Pancreas (tissue), 10 donors: ENCODE measurements at places on chromosomes 11 and 22.
A peak's percentile ranks its signal among the peaks of the same experiment; 100 is the strongest.

- H3K36me3 ChIP-seq: no peaks in the 10 kb centered on the region
- H3K27ac ChIP-seq: no peak overlapping the region
- no peaks in the 10 kb centered on the region for H3K27me3 ChIP-seq
- no peak overlapping the region for H3K4me3 ChIP-seq
- H3K4me1 ChIP-seq: no peaks in the 10 kb centered on the region
- DNase-seq: no peak
Observed at GRCh38 chr22:32080904-32081303, 37.8 kb downstream of the SLC5A1 start.

GRCh38 chr11:89493431-89493830, 2.3 kb upstream of the NOX4 start:
- no peak overlapping the region for H3K27ac ChIP-seq
- H3K27me3 ChIP-seq: no peaks in the 10 kb centered on the region
- peaks cover 3% of the 10 kb centered on the region for H3K4me1 ChIP-seq
- no peak for DNase-seq

- no peaks in the 10 kb centered on the region for H3K27me3 ChIP-seq
- H3K4me1 ChIP-seq: no peaks in the 10 kb centered on the region
- H3K27ac ChIP-seq: no peak overlapping the region
- no peak overlapping the region for H3K4me3 ChIP-seq
Observed at GRCh38 chr11:114271316-114271715, 24.9 kb upstream of the NNMT start.

DNA sequence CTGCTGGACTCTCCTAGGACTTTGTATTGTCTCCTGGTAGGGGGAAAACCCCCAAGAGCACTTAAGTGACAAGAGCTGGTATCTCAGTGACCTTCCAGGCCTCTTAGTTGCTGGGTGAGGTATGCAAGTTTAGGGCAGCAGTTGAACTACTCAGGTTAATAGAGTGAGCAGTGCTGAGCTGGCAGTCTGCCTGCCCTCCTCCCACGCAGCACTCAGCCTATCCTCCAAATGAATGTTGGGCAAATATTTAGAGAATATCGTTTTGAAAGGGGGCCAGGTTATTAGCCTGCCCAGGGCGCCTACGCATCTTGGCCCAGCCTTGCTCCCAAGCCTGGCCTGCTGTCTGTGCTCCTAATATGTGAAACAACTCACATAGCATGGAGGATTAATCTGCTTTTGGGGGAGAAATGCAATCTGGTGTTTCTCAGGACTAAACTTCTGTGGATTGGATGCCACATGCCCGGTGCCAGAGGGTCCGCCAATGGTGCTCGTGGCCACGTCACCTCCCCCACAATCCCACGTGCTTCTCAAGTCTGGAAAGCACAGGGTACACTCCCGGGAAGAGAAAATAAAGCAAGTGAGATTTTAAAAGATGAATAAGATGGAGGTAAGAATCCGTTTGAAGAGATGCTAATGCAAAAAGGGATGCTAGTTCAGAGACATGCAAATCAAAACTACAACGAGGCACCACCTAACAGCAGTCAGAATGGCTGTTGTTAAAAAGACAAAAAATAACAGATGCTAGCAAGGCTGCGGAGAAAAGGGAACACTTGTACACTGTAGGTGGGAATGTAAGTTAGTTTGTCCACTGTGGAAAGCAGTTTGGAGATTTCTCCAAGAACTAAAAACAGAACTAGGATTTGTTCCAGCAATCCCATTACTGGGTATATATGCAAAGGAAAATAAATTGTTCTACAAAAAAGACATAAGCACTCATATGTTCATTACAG, 67.7 kb downstream of the SPON1 start:
- no peaks in the 10 kb centered on the region for H3K27me3 ChIP-seq
- no peak overlapping the region for H3K4me3 ChIP-seq
- H3K36me3 ChIP-seq: no peaks in the 10 kb centered on the region
- H3K4me1 ChIP-seq: no peaks in the 10 kb centered on the region
- DNase-seq: peak; percentile 72

DNA sequence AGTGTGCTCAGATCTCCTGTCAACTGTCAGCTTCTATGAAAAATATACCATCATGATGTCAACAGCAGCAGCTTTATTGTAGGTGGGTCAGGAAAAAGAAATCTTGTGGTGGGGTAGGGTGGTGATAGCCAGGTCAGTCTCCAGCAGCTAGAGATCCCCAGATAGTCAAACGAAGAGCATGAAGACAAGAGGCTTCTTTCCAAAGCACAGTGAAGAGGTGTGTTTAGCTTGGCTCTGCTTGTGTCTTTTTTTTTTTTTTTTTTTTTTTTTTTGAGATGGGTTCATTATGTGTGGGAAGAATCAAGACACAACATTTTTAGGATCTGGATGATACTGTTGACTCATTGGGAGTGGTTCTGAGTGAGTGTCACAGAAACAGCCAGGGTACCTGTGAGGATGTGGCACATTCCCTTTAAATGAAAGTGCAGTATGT, 1075.5 kb downstream of the NTM start:
- H3K27ac ChIP-seq: no peak overlapping the region
- no peak overlapping the region for H3K4me3 ChIP-seq
- no peaks in the 10 kb centered on the region for H3K4me1 ChIP-seq

- H3K27me3 ChIP-seq: no peaks in the 10 kb centered on the region
- peaks cover 17% of the 10 kb centered on the region for H3K4me1 ChIP-seq
- H3K36me3 ChIP-seq: no peaks in the 10 kb centered on the region
- H3K27ac ChIP-seq: peak overlapping the region; percentile 94
- peak; percentile 71 for DNase-seq
Observed at GRCh38 chr11:65182258-65183170, 786 bp downstream of the CAPN1 start.

DNA sequence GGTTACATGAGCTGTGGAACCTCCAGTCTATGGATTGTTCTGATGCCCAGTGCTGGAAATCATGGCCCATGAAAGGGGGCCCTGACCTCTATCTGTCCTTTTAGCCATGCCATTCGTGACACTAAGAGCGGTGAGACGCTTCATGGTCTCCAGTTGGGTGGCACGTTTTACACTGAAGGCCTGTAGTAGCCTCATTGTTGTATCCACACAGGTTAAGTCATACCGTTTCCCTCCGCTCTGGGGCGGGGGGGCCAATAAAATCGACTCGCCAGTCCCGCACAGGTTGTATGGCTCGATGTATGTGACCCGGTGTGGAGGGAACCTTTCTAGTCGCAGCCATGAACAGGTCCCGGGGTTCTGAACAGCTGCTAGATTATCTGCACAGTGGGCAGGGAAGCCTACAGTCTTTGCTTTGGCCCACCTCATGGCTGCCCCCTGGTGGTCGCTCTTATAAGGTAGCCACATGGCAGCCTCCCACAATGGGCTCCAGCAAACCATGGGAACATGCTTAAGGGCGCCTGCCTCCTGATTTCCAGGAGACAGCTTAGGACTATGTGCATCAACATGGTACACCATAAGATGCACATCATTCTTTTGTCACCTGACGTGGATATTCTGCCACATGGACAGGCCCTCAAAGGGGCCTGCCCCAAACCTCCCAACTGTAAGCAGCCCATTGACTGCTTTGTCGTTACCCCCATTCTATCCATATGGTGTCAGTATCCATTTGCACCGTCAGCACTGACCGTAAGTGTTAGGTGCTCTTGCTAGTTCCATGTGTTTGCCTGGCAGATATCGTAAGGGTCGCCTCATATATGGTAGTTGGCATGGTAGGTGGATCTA, 19.7 kb upstream of the APOL3 start:
- no peaks in the 10 kb centered on the region for H3K27me3 ChIP-seq
- DNase-seq: peak; percentile 70
- H3K27ac ChIP-seq: no peak overlapping the region
- H3K4me3 ChIP-seq: no peak overlapping the region
